Psoas muscle (tissue), 8 donors: ENCODE measurements at places on chromosomes 5 and 9. TPM values are rescaled to one million over a fixed set of nuclear protein-coding genes. Genes with fewer than 3 reads are reported as not detected.

Gene GADD45G
- total RNA-seq = 185 TPM

Gene GRXCR2
- total RNA-seq = not detected

DNA sequence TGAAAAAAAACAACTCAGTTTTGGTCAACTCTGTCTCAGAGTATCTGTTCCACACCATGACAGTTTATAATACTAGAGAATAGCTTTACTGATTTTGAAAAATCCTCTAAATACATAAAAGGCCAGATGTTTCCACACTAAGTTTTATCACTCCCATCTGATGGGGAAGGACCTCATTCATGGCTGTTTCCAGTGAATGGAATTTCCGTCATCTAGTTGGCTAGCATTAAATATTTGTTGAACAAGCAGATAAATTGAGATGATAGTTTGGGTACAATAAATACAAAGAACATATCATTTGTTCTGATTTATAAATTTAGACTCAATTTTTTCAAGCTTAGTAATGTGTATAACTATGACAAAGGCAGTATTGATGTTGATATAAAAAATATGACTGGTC is 408.5 kb downstream of the PTPRD start:
- no peak for DNase-seq

Gene CCNO
- not detected for total RNA-seq

DNA sequence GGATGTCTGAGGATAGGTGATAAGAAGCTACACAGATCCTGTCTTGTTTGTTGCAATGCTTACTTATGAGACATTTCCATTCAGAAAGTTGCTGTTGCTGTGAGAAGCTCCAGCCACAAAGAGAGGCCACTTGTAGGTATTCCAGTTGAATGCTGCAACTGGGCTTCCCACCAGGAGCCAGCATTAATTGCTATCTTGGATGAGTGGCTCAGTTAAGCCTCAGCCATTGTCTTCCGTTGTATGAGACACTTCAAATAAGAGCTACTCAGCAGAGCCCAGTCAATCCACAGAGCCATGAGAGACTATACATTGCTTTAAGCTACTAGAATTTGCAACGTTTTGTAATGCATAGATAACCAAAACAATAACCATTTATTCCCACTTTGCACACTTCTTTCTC is 104.3 kb upstream of the ARRDC3 start:
- no peak for DNase-seq

GRCh38 chr9:109010746-109011145 is 2.6 kb downstream of the CTNNAL1 start:
- DNase-seq = no peak

Gene SPTAN1
- 54.7 TPM for total RNA-seq

GRCh38 chr9:125325826-125326225 is 64.2 kb downstream of the GAPVD1 start:
- DNase-seq = no peak

Gene PRUNE2
- total RNA-seq = 41.9 TPM

GRCh38 chr5:148476302-148476701 is 92.5 kb downstream of the FBXO38 start:
- DNase-seq = no peak

GRCh38 chr9:133171161-133171961 is 7.6 kb upstream of the GBGT1 start:
- no peak for DNase-seq

DNA sequence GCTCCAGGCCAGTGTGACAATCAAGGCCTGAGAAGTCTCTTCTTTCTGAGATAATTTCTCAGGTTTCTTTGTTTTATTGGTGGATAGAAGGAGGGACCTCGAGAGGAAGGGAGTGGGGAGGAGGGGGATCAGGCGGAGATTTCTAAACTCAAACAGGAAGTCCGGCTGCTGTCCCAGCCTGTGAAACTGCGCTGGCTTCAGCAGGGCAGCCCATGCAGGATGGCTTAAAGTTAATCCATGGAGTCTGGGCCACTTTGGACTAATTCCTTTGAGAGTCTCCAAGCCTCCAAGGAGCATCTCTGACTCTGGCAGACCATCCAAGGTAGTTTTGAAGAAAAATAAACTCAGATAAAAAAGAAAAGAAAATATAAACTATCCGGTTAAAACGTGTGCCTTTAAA is 378.5 kb downstream of the MLLT3 start:
- DNase-seq = no peak

Gene PTTG1
- total RNA-seq = 1.9 TPM

- no peak for DNase-seq
These were observed 121.4 kb downstream of the GNAQ start for GRCh38 chr9:77910194-77910621.

Gene FBP2
- 42.4 TPM for total RNA-seq

DNA sequence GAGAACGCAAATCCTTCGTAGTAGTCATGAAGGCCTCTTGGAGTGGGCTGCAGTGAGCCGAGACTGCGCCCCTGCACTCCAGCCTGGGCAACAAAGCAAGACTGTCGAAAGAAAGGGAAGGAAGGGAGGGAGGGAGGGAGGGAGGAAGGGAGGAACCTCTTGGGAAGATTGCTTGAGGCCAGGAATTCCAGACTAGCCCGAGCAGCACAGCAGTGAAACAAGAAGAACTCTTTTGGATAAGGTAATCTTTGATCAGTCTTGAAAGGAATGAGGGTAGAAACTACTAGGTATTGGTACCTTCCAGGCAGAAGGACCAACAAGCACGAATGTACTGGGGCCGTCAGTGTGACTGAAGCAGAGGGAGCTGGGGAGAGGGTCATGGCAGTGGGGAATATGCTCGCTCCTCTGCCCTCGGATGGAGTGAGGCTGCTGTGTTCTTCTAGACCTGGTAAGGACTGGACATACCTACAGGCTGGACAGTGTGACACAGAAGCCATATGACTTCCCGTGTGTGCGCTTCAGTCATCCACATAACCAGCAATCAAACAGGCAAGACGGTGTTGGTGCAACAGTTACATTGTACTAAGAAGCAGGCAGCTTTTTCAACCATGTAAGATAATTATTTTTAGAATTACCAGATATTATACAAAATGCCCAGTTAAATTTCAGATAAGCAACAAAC is 45.2 kb downstream of the P4HA2 start:
- DNase-seq = no peak

GRCh38 chr5:80516826-80517225 is 28.9 kb downstream of the FAM151B start:
- no peak for DNase-seq

DNA sequence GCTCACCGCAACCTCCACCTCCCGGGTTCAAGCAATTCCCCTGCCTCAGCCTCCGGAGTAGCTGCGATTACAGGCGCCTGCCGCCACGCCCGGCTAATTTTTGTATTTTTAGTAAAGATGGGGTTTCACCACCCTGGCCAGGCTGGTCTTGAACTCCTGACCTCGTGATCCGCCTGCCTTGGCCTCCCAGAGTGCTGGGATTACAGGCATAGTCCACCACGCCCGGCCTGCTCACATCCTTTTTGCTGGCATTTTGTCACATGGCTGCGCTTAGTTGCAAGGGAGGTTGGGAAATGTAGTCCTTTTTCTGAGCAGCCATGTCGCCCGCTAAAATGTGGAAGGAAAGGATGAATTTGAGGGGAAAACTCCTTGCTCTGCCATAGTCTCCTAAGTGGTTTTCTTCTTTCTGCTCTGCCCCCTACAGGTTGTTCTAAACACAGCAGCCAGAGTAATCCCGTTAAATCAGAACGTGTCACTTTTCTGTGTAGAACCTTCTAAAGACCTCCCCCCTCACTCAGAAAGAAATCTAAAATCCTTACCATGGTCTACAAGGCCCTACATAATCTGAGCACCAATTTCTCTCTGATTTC is 57.8 kb upstream of the HSPA9 start:
- peak; percentile 65 for DNase-seq

Gene GABRA1
- total RNA-seq = not detected

DNA sequence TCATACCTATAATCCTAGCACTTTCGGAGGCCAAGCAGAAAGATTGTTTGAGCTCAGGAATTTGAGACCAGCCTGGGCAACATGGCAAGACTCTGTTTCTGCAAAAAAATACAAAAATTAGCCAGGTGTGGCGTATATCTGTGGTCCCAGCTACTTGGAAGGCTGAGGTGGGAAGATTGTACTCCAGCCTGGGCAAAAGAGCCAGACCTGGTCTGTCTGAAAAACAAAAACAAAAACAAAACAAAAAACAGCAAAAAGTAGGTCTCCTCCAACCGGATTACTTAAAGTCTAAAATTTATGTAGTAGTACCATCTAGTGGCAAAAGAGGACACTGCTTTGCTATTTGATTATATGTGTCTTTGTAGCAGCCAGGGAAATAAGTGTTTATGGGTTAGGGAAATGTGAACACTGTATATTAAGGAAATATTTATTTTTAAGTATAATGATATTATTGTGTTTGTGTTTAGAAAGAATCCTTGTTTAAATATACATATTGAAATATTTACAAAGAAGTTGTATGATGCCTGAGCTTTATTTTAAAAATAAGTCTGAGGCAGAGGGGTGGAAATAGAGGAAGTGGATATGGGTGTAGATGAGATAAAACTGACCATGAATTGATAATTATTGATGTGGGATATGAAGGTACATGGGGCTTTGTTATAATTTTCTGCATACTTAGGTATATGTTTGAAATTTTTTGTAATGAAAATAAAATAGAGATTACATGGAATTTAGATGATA is 20.0 kb downstream of the APC start:
- no peak for DNase-seq

GRCh38 chr9:98997604-98998003 is 53.9 kb downstream of the COL15A1 start:
- no peak for DNase-seq

Gene LCN1
- total RNA-seq = not detected

GRCh38 chr5:61346511-61346910 is 14.5 kb downstream of the ZSWIM6 start:
- DNase-seq = no peak

GRCh38 chr5:170747357-170747756 is 36.2 kb upstream of the GABRP start:
- DNase-seq = no peak

DNA sequence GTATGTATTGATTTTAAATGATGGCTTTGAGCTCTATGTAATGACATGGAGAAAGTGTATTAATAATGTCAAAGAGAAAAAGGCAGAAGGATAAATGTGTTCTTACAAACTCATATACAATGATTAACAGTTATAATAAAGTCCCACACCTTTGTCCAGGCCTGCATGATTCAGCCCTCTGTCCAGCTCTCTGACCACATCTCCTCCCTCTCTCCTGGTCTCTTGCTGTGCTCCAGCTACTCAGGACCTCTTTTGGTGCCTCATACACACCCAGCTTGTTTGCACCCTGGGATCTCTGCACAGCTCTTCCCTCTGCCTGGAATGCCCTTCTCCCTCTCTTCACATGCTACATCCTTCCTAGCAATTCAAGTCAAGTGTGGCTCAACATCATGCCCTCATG is 37.5 kb upstream of the DMRT1 start:
- DNase-seq = no peak

Gene RABEPK
- total RNA-seq = 9.0 TPM

GRCh38 chr5:3276896-3277295 is 318.7 kb upstream of the IRX1 start:
- DNase-seq = no peak

GRCh38 chr9:32487981-32488380 is 38.0 kb downstream of the RIGI start:
- no peak for DNase-seq

- no peak for DNase-seq
These were observed 23.6 kb upstream of the MYORG start for GRCh38 chr9:34400275-34400674.

- no peak for DNase-seq
These were observed 403.0 kb downstream of the ARHGEF28 start for GRCh38 chr5:74028976-74029375.

- DNase-seq = no peak
These were observed 76.6 kb downstream of the F2RL2 start for GRCh38 chr5:76546497-76547102.

- DNase-seq = no peak
These were observed 38.3 kb downstream of the FAM13B start for GRCh38 chr5:137994556-137994955.
